ENCODE measurements at places on chromosomes 16 and 17.
A peak's percentile ranks its signal among the peaks of the same experiment; 100 is the strongest.

- no peak for DNase-seq
Measured at GRCh38 chr16:69804297-69804696, 42.2 kb downstream of the WWP2 start.

- no peak for DNase-seq
Measured at GRCh38 chr17:58376472-58377000, 24.5 kb upstream of the SUPT4H1 start.

DNA sequence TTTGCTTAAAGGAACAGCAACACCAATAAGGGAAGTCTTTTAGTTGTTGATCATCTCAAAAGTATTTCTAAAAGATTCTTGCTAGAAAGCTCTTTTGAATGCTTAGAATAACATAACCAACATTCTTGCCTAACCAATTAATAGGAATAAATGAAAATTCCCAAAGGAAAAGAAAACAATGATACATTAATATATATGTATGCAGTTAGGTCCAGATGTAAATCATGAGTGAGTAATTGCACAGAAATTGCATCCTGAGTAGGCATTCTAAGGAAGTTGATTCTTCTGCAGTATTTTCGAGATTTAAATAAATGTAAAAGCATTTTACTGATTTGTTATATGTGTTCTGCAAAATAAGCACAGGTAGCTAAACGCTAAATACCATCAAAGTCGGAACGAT lies 22.1 kb downstream of the COX10 start:
- no peak for DNase-seq

DNA sequence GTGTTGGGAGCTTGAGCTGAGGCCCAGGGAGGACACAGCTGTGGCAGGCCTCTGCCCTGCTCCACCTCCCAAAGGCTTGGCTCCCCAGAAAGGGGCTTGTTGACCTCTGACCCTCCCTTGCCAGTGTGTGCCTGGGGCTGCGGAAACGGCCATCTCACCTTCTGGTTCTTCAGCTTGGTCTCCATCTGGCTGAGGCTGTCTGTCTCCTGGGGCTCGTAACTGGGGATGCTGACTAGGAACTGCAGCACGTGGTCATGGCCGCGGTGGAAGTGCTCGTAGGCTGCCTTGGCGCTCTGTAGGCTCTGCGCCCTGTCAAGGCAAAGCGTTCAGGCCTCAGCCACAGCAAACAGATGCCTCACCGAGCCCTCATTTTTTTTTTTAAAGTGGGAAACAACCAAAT lies 42.7 kb downstream of the UBN1 start:
- DNase-seq, result no peak

DNA sequence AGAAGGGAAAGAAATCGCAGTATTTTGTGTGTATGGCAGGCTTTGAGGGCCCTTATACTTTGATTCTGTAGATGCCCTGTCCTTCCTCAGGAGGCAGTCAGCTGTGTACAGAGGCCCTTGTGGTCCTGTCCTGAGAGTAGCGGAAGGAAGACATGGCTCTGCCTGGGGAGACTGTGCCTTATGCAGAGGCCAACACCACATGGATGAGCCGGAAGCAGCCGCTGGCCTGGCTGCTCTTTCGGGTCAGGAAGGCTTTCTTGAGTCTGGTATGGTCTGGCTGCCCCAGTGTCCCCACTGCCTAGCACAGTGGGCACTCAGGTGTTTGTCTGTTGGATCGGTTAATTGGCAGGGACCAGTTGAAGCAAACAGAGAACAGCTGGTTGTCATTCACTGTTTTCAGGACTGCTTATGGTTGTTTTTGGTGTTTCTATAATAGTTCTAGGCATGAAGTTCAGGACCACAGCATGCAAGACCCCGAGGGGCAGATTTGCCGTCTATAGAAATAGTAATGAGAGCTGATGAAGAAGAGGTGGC lies 12.4 kb downstream of the USP10 start:
- DNase-seq, result no peak

DNA sequence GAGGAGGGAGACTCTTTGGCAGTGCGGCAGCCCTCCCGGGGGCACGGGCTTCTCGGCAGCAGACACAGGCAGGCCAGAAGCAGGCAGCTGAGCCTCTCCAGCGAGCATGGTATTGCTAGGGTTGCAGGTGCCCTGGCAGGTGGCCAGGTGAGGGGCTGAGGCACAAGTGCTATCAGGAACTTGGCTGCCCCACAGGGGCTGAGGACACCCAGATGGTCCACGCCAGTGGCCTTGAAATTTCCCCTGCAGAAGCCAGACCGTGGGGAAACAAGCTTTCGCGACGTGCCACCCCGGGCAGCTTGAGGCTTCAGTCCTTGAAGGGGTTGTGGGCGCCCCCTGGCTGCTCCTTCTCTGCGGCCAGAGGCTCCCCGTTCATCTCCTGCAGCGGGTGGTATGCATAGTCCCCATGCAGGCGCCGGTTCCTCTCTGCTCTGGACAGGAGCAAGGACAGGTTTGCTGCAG lies 8.5 kb downstream of the NAGPA start:
- DNase-seq, result no peak

GRCh38 chr16:19113577-19114358 lies at the start of gene ITPRIPL2:
TSS of gene ITPRIPL2 (plus strand) at chr16:19113964. CDS start at chr16:19114462, 498 bp downstream.
- DNase-seq, result peak; percentile 61

DNA sequence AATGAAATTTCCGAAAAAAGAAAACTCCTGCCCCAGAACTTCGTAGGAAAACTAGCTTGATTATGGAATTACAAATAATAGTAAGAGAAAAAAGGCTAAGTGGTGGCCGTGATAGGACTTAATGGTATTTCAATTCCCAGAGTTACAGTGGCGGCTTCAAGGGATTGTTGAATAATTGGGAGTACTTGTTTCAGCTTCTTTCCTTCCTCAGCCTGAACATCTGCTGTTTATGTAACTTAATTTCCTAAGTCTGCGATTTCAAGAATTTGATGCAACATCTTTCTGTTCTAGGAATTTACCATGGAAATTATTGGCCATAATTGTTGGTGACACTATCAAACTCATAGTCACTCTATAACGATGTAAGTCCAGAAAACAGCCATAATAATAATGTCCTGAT lies 684 bp upstream of the APPBP2 start:
- no peak for DNase-seq

GRCh38 chr16:10579965-10580882 lies at the start of gene EMP2:
TSS of gene EMP2 (minus strand) at chr16:10580598. CDS start at chr16:10547617, 32,981 bp downstream.
- peak; percentile 46 for DNase-seq

GRCh38 chr17:50550661-50551432 lies 3.9 kb downstream of the SPATA20 start:
- DNase-seq, result no peak

DNA sequence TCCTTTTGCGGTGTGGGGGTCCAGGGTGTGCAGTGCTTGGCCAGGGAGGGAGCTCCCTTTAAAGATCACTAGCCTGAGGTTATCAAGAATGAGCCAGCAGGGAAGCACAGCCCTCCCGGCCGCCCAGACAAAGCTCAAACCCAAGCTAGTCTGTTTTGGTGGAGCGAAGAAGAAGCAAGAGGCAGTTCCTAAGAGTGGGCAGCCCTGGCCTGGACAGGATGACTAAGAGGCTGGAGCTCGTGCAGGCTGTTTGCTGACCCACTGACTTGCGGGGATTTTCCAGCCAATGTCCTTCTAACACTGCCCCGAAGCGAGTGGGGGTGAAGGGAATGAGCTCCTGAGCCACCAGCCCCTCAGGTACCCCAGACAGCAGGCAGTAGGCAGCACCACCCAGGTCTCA lies 134.4 kb downstream of the COPRS start:
- DNase-seq, result no peak

DNA sequence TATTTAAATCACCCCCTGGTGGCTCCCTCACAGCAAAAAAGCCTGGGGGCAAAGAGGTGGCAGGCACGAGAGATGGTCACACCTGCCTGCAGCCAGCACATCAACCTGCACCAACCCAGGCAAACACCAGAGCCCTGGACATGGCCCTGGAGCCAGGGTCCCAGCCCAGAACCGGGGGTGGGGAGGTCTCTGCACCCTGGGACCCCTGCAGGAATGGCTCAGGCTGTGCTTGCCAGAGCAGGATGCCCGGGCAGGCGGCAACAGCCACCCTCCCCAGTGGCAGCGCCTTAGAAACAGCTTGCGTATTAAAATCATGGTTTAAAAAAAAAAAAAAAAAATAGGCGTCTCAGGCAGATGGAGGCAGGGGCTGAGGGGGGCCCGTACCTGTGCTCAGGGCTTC lies 16.2 kb downstream of the MYBBP1A start:
- no peak for DNase-seq

DNA sequence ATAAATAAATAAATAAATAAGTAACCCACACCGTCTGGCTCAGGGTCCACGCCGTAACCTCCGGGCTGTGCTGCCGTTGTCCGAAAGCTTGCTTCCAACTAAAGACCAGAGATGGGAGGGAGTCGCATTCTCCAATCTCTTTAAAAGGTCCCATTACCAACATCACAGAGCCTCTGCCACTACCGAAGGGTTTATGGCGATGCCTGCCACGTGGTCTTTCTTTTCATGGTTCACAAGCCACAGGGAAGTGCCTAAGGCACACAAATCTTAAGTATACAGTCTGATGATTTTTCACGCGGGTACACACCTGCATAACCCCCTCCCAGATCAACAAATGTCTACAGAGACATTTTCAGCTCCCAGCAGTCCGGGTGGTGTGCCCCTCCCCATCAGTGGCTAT lies 1.4 kb downstream of the COTL1 start:
- DNase-seq, result no peak

DNA sequence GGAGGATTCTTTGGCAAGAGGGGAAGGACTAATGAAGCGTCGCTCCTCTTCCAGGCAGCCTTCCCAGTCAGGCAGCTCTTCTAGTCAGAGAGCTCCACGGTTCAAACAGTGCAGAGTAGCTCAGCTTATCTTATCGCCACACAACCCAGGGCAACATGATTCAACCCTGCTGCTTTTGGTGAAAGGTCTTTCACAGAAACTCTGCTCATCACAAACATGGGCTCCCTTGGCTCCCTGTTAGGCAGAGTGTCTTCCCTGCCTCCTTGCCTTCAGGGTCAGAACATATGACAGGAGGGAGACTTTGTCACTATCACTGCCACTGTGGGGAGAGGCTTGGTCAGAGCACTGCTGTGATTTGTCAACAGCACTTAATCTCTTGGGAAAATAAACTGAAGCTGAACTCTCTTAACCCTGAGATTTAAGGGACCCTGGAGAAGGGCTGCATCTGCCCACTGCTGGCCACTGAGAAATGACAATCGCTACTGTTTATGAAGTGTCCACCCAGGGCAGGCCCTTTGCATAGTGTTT lies 6.9 kb upstream of the SLC13A2 start:
- DNase-seq, result no peak

DNA sequence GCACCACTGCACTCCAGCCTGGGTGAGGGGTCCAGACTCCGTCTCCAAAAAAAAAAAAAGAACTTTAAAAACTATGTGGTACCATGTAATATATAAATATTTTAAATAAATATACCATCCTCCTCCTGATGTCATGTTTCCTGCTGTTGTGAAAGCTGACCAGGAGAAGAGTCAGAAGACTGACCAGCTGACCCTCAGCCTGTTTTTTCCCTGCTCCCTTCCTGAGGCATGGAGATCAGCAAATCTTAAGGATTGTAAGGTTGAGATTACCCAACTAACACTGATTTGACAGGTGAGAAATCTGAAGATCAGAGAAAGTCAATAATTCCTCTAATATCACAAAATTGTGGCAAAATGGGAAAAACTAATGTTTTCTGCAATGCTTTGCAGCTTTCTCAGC lies 18.1 kb downstream of the NCOR1 start:
- no peak for DNase-seq

GRCh38 chr17:17839791-17840707 lies 3.3 kb upstream of the SREBF1 start:
- peak; percentile 100 for DNase-seq

DNA sequence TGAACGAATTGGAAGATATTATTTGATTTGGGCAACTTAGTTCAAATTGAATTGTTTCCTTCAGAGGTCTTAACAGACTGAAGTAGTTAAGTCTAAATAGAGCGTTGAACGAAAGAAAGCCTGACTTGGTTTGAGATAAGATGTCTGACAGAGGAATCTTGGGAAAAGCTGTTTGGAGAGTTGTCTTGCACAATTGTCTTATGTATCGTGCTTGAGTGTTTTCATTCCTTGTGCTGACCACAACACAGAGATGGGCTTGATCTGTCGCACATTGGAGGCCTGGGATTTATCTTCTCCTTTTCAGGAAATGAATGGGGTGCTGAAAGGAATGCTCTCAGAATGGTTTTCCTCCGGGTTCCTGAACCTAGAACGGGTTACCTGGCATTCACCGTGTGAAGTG lies 7.8 kb downstream of the MLYCD start:
- DNase-seq, result no peak

DNA sequence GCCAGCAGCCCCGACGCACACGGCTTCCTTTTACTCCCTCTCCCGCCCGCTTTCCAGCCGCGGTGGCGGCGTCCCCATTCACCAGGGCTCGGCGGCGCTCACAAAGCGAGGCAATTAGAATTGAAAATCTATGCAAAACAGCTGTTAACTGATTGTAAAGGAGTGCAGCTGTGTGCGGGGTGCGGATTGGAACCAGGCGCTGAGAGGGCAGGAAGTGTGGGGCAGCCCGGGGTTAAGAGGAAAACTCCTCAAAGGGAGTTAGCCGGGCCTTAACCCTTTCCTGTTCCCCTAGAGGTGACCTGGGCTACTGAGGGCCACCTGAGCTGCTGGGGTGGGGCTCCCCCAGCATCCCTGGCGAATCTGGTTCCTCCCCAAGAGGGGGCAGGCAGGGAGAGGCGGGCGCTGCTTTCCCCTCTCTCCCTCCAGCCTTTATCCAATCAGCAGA lies 5.8 kb upstream of the GSE1 start:
- no peak for DNase-seq

DNA sequence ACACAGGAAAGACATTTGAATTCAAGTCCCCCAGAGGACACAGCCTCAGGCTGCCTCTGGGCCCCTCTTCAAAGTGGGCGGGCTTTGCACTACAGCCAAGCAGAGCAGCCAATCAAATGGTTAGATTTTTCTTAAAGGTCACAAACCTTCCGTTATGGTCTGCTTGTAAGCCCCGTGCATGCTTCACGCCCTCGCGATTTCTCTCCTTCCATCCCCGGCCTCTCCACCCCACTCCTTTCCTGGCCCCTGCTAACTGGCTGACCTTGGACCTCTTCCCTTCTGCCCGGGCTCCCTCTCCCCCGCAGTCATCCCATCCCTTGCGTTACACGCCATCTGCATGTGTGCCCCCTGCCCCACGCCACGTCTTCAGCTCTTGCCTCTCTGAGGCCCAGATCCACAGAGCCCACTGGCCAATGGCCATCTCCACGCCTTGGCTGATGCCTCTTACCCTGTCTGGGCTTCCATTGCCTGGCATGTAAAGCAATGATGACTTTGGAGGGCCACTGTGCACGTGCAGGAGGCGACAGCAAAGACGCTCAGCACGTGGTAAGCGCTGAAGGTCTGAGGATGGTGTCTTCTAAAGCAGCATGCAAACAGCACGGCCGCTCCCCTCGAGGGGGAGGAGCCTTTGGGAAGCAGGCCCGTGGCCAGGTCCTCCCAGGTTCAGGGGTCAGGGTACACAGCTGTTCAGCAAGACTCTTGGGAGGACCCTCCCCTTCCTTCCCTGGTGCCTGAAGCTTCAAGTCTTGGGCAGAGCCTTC lies 86.8 kb downstream of the ZDHHC7 start:
- no peak for DNase-seq

GRCh38 chr16:47258874-47259461 lies 115.2 kb upstream of the NETO2 start:
- no peak for DNase-seq
